ENCODE measurements at places on chromosomes 6 and 20.

- no peak for DNase-seq
Observed at GRCh38 chr6:84804720-84805119, 40.3 kb upstream of the TBX18 start.

GRCh38 chr20:1119524-1119923 lies 1.1 kb downstream of the PSMF1 start:
- DNase-seq, result no peak

DNA sequence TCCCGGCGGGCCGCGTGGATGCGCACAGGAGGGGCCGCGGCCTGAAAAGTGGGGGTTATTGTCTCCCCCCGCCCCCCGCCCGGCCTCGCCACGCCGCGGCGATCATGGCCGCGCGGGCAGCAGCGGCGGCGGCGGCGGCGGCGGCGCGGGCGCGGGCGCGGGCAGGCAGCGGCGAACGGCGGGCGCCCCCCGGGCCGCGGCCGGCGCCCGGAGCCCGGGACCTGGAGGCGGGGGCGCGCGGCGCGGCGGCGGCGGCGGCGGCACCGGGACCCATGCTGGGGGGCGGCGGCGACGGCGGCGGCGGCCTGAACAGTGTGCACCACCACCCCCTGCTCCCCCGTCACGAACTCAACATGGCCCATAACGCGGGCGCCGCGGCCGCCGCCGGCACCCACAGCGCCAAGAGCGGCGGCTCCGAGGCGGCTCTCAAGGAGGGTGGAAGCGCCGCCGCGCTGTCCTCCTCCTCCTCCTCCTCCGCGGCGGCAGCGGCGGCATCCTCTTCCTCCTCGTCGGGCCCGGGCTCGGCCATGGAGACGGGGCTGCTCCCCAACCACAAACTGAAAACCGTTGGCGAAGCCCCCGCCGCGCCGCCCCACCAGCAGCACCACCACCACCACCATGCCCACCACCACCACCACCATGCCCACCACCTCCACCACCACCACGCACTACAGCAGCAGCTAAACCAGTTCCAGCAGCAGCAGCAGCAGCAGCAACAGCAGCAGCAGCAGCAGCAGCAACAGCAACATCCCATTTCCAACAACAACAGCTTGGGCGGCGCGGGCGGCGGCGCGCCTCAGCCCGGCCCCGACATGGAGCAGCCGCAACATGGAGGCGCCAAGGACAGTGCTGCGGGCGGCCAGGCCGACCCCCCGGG lies 637 bp downstream of the ARID1B start:
- DNase-seq, result peak; percentile 54

DNA sequence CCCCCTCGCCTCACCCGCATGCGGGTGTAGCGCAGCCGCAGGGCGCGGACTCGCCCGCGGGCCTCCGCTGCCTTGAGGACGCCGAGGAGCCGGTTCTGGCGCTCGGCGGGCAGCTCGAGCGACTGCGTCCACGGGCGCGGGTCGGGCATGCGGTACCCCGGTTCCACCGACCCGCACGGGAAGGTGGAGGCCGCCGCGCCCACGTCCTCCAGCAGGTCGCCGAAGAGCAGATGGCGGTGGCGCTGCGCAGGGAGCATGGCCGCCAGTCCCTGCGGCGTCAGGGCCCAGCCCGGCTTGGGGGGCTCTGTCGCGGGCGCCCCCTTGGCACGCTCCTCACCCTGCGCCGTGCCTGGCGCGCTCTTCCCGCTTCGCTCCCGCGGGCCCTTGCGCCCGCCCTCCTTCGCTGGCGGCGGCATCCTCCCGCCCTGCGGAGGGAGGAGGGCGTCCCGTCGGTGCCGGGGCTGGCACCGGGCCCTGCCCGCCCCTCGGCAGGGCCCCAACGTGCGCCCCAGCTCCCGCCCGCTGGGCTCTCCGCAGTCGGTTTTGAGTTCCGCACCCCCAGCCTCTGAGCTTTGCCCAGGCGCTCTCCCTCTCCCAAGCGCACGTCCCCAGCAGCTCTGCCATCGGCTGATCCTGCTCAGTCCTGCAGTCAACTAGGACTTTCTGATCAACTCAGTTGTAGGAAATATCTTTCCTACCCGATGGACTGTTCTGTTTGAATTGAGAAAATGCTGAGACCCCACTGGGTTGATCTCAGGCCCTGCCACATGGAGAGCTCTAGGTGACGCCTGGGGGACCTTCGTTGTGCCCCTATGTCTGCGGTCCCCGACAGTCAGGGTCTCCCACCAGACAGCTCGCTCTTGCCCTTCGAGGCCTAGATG lies at the start of gene LKAAEAR1:
LKAAEAR1 (minus strand) TSS at position 595 of the 881 bp plus-strand sequence; CDS start at position 416, 179 bp downstream.
- no peak for DNase-seq

GRCh38 chr20:10177326-10177725 lies 41.3 kb upstream of the SNAP25 start:
- DNase-seq, result no peak

DNA sequence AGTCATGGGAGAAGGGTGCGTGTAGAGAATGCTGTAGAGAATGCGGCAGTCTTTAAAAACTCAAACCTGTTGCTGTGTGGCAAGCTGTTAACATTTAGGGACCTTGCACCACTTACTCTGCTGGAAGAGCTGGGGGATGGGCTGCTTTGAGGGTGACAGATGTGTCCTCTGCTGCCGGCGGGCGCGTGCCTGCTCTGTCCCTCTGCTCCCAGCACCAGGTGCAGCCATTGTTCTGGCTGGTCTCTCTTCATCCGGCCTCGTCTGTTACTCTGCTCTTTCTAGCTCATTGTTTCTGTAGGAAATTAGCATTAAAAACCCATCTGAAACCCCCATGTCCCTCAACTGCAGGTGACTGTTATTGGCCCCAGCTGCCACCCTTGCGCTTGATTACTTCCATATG lies 78.5 kb downstream of the CBFA2T2 start:
- DNase-seq, result no peak

DNA sequence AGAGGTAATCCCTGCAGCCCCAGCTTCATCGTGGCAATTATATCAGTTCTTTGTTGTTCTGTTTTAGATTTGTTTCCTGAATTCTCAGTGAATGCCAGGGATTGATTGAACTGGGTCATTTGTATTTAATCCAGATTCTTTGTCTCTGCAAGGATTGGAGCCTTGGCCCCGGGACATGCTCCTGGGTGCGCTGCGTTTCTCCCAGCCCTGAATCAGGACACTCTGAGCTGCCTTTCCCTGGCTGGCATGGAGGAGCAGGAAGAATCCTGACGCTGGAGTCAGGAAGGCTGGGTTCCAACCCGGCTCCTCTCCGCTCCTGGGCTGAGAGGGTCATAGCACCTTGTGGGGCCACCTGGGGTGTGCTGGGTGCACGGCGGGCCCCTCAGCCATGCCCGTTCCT lies 545.6 kb downstream of the QKI start:
- no peak for DNase-seq

DNA sequence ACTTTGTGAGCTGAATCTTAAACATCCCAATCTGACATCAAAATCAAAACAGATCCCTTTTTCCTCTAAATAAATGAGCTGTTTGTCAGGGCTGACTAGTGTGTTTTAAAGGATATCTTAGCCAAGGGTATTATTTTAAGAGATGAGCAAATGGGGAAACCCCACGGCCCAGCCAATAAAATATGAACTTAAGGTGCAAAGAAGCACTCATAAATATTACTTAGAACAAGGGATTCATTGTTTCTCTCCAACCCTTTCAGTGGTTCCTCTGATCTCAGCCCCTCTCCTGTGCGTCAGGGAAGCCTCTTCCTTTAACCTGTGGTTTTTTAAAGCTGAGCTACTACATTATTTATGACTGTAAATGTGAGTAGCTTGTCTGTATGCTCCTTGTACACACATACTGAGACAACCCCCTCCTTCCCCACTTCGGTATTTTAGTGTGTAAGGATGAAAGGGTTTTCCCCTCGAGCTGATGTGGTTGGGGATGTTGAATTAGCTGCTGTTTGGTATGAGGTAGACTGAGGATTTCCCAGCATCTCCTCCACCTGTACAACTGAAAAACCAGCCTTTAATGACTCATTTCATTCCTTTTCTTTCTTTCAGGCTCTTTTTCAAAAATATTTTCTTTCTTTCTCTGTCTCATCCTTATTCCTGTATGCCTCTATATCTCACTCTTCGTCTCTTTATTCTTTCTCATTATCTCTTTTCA lies 6.5 kb downstream of the BMP5 start:
- DNase-seq, result no peak

DNA sequence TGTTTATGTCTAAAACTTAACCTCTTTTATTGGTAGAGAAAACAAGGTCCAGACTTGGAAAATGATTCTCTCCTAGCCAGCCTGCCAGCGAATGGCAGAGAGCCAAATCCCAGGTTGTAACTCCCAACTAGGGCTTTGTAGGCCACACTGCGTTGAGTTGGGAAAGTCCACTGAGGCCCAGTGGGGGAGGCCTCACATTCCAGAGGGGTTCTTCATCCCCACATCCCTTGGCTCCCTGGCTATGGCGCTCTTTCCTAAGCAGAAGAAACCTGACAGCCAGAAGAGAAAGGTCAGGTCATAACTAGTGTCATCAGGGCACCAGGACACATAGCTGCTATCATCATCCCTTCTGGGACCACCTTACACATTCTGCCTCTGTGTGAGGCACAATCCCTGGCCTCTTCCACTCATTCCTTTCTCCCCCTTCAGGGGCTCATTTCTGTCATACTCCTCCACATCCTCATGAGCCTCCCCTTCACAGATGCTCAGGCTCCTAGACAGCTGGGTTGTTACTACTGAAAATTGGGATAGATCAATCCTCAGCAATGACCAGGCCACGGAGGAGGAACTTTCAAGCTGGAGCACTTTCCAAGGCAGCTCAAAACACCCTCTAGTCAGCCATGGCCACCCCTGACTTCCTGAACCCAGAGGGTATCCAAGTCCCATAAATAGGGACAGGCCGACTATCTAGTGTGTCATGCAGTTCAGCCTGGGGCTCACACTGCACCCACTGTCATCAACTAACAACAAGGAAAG lies 48.6 kb downstream of the TCP11 start:
- DNase-seq, result no peak

DNA sequence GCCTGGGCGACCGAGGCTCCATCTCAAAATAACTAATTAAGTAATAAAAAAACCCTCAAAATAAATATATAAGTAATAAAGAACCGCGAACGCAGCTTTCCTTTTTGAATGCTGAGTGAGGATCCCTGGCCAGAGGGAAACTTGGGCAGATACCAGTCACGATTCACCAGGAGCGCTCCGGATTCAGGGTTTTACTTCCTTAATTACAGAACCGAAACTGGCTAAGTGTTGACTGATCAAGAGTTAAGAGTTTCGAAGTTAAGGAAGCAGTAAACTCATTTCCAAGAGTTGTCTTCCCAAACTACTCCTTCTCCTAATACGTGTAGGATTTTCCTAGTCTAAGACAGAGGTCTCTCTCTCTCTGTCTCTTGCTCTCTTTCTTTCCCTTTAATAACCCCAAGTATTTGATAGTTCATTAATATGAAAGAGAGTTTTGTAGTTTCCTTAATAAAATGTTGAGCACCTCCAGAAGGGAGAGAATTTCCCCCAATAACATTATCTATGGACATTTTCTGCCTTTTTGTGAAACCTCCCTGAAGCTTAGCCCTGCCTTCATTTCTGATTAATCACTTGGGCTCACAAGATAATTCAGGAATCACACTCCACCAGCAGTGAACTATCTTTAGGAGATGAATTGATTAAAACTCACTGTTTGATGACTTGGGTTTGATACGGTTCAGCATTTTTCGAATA lies 61.4 kb upstream of the ZNF217 start:
- no peak for DNase-seq
